Left renal pelvis (tissue), 4 donors: ENCODE measurements at places on chromosomes 12 and 14. TPM values are rescaled to one million over a fixed set of nuclear protein-coding genes. Genes with fewer than 3 reads are reported as not detected.
A peak's percentile ranks its signal among the peaks of the same experiment; 100 is the strongest.

GRCh38 chr14:52950410-52950897 is 396 bp downstream of the FERMT2 start:
- peak; percentile 45 for DNase-seq

GRCh38 chr12:401235-402028 is at the start of gene CCDC77:
Gene CCDC77 (plus strand): TSS chr12:401644. CDS start chr12:409384, 7,740 bp downstream.
- peak; percentile 87 for DNase-seq

- DNase-seq = no peak
Observed at GRCh38 chr14:100767788-100768536, 41.3 kb downstream of the DLK1 start.

DNA sequence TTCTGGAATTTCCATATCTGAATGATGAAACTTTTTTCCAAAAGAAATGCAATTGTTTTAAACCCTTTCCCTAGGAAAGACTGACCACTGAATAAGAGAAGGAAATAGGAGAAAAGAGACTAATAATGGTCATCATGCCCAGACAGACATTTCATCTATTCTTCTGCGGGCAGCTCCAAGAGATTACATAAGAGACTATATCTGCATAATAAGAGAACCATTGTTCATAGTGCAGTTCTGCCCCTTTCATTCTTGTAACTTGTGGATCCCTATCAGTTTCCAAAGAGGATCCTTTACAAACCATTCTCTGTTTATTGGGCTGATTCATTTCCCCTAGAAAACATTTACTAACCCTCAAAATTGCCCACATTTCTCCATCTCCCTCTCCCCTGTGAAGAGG is 197.8 kb downstream of the FSCB start:
- DNase-seq = no peak

DNA sequence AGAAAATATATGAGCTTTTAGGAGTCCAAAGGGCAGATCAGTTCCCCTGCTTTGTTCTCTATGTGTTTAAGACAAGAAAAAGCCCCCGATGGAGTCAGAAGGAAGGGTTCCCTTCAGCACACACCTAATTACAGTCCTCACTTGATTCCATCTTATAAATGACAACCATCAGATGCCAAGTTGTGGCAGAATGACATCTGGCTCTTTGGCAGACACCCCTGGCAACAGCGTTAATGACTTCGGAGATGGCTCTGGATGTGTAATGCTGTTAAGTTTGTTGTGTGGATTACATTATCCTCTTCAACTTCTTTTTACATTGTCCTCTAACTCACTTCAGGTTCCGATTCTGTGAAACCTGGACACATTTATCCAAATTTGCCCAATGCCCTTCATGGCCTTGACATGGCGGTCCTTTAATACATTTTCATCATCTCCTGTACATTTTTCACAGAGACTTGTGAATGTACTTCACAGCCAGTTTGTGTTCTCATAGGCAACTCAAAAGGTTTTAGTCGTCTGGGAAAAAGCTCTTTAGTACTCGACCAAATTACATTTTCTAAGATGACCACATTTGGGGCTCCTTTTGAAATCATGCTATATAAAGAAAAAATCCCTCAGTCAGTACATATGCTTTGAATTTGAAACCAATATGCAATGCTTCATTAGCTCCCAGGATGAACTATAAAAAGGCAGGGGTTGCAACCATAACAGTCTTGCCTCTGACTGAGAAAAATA is 667.8 kb downstream of the NOVA1 start:
- no peak for DNase-seq

DNA sequence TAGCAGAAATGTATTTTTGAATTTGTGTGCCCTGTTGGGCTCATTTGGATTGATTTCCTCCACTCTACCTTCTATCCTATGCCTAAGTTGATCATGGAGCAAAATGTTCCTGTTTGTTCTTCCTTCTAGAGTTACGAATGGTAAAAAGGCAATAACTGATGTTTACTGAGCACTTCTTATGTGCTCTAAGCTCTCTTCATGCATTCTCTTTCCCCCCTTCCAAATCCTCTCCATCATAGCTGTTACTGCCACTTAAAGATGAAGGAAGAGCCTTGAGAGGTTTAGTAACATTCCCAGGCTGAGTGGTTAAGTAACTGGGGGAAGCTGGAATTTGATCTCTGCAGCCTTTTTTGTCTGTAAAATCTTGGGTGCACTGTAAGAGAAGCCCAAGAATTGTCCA is 60.1 kb downstream of the CHST11 start:
- DNase-seq = no peak

- no peak for DNase-seq
Observed at GRCh38 chr12:105069936-105070702, 14.1 kb downstream of the ALDH1L2 start.

CHFR gene
- polyA plus RNA-seq = 21.3 TPM

NAV3 gene
- polyA plus RNA-seq = 7.5 TPM

WNT1 gene
- polyA plus RNA-seq = not detected
